Stimulated activated CD8-positive, alpha-beta memory T cell treated with anti-CD3 and anti-CD28 coated beads, Interleukin-12 subunit alpha, Interleukin-12 subunit beta, amount 100 ng/mL, for 4 hours (primary cell): ENCODE measurements at places on chromosomes 7 and 10.

DNA sequence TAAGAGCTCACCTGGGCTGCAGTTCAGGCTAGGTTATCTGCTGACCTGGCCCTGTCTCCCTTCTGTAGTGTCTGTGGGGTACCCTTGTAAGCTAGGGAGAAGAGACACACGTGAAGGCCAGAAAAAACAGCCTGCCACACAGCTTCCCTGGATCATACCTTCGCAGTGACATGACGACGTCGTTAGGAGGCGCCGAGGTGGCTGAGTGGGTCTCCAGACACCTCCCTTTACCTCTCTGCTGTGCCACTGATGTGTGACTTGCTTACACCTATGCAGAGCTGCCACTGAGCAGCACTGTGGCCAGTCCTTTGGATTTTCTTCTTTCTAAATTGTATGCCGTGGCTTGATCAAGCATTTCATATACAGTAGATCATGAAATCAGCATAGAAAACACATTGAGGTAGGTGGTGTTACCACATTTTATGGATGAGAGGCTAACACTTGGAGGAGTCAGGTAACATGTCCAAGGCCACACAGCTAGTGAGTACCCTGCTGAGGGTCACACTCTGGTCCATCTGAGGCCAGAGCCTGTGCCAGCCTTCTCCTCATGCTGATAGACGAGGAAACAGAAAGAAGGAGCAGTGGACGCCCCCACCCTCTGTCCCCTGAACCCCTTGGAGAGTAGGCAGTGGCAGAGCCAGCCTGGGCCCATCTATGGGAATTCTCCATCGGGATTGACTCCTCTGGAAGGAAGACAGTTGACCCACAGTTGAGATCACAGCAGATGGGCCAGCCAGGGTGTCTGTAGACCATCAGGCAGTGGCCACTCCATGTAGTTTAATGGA, 23.1 kb downstream of the HTRA1 start:
- no peak for DNase-seq

DNA sequence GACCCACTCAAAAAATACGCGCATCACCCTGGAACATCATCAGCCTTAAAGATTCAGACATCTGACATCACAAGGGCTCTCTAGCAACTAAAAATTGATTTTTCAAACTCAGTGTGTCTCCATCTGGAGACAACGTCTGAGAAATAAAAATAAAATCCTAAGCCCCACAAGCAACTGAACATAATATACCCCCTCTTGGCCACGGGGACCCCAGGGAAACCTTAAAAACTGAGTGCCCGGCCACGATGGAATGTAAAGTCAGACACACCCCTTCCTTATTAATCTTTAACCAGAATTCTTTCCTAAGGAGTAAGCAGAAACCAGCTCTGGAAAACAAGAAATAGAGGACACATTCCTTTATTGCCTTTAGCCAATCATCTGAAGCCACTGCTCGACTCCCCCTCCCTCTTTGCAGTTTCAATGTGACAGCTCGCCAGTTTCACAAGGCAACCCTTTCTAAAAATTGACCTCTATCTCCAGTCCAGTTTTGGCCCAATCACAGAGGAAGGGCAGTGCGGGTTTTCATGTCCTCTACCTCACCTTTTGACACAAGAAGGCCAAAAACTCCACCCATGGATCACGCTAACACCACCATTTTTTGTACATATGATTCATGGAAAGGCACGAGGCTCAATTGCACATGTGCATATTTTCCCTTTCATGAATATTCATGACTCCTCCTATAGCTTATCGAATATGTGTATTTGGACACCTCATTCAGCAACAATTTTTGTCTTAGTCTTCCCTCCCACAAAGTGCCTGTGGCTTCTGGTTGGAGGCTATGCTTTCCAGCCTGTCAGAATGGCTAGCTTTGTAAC, 24.2 kb downstream of the IFIT3 start:
- DNase-seq, result no peak

- no peak for DNase-seq
These were observed 279.7 kb downstream of the ARHGAP12 start for GRCh38 chr10:31648966-31649365.

DNA sequence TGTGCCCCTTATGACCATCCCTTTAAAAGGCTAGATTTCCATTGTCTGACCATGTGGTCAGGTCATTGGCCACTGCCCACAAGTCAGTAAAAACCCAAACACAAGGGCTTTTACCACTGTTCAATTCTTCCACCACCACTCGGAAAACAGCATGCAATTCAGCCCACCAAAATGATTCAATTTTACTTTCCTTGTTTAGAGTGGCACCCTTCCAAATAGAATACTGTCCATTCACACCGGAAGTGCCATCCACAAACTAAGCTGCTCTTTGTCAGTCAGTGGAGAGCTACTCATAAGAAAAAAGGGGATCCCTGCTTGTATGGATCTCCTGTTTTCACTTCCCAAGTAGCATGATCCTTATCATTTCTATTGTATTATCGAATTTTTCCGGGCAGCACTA, 350.7 kb upstream of the MBL2 start:
- DNase-seq, result no peak

GRCh38 chr7:132252793-132253100, 323.5 kb downstream of the PLXNA4 start:
- no peak for DNase-seq

DNA sequence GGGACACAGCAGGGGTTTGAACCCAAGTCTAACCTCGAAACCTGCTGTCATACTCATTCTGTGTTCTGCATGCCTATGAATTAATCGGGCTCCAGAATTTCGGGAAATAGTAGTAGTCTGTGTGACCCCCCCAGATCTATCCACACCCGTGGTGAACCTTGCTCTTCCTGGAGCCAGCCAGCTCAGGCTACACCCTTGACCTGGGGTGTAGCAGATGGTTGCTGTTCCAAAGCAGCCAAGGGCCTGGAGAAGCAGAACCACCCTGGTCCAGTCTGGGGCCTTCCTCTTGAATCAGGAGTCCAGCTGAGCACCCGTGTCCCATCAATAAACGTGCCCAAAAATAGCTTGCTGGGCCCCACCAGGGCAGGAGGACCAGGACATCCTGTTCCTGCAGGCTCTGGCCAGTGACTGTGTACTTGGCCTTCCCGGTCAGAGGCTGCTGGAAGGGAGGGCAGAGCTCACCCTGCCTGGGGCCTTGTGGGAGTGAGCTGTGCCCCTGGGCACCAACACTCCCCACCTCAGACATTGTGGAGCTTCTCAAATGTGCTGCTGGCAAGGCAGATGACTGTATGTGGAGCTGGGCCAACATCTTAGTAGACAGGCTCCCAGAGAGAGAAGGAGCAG, 101.2 kb upstream of the ZNF716 start:
- DNase-seq, result no peak

- peak; percentile 69 for DNase-seq
These were observed 6.3 kb downstream of the ATG9B start for GRCh38 chr7:151017953-151018420.

DNA sequence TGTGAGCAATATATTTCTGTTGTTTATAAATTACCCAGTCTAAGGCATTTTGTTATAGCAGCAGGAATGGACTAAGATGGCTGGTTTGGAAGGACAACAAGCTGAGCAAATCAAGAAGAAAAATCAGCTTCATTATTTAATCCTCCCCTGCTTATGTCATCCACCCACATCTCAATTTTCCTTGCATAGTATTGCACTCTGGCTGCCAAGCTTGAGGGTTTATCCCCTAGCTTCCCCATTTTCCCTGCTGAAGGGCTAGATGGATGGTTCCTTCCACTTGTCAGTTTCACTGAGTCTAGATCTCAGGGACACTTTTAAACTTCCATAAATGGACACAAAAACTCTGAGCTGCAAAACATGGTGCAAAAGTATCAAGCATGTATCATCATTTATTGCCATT, 75.2 kb upstream of the LAMB4 start:
- DNase-seq, result no peak

DNA sequence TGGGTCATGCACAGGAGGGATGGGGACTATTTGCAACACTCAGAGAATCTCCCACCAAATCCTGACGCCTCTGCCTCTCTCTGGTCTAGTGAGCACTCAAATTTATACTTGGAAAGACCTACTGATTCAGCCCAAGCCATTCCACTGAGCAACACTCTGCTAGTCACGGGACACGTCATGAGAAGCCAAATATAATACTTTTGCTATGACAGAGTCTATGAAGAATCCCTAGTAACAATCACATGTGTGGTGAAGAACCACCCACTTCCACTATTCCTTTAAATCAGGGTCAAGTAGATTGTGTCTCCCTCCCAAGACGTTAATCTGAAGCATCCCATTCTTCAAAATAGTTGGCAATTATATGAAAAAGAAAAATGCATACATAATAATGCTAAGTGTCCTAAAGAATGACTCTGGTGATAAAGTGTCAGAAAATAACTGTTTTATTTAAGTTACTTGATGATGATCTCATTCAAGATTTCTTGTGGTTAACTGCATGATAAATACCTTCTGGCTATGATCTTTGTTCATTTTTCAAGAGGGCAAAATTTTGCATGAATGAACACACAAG, 28.5 kb downstream of the CHCHD3 start:
- DNase-seq, result no peak

DNA sequence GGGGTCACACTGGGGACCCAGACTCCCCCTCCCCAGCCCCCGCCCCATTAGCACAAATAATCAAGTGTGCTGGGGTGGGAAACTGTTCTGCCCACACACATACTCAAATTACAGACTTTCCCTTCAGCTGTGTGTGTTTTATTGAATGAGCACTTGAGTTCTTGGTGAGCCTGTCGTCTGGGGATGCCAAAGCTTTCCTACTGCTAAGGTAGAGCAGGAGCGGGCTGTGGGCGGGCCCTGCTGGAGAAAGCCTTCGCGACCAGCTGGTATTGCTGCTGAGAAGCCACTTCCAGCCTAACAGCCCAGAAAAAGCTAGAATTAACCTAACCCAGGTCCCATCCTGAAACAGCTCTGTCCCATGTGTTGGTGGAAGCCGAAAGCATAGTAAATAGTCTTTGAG, 87.0 kb upstream of the KMT2E start:
- DNase-seq, result no peak

- no peak for DNase-seq
These were observed 31.1 kb downstream of the PITRM1 start for GRCh38 chr10:3141351-3142005.

- no peak for DNase-seq
These were observed 244.7 kb downstream of the PTEN start for GRCh38 chr10:88108115-88108610.

- no peak for DNase-seq
These were observed 66.4 kb upstream of the GDF10 start for GRCh38 chr10:47233631-47234030.

GRCh38 chr7:110964775-110965174, 126.2 kb upstream of the LRRN3 start:
- no peak for DNase-seq

GRCh38 chr7:26588511-26588910, 275.9 kb downstream of the SKAP2 start:
- no peak for DNase-seq

DNA sequence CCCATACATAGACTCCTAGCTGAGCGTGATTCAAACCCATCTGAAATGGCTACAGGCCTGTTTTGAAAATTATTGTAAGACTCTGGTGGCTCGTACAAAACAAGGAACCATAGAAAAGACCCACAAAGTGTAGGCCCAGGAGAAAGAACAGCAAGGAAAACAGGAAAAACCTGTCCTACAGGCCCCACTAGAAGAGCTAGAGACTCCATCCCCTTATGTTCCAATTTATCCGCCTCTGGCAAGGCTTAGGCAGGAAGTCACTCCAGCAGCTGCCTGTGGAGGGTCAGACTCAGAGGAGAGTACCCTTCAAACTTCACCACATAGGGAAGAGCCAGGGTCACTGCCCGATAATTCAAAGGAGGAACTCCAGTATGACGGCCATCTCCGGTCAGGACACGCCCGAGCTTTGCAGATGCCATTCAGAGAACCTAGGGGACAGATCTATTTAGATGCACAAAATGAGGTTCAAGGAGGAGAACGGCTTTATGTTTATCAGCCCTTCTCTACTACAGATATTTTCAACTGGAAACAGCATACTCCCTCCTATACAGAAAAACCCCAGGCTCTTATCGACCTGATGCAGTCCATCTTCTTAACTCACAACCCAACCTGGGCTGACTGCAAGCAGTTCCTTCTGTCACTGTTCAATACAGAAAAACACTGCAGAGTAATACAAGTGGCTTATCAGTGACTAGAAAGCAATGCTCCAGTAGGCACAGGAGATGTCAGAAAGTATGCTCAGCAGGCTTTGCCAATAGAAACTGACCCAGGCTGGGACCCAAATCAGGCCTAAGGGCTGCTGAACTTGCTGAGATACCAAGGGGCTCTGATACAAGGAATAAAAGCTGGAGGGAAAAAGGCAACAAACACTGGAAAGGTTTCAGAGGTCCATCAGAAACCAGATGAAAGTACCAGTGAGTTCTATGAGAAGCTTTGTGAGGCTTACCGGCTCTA, 8.6 kb upstream of the ZNF33B start:
- no peak for DNase-seq

DNA sequence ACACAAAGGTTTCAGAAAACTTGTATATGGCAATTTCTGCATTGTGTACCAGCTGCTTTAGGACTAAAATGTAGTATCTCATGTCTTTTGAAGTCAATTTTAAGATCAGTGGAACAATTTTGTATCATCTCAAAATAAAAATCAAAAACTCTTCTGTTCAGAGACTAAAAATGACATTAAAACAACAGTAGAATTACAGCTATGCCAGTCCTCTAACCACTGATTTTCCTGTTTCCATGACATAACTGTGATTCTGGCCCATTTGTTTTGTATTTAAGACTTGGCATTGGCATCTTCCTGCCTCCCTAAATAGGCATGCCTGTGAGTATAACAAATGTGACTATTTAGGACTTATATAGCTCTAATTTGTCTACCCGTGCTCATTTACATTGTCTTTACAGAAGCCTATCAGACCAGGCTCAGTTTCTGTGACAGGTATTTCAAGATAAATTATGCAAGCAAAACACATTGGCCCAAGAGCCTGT, 29.1 kb upstream of the VPS41 start:
- DNase-seq, result no peak

GRCh38 chr7:123864966-123865365, 20.0 kb downstream of the HYAL4 start:
- DNase-seq, result no peak

DNA sequence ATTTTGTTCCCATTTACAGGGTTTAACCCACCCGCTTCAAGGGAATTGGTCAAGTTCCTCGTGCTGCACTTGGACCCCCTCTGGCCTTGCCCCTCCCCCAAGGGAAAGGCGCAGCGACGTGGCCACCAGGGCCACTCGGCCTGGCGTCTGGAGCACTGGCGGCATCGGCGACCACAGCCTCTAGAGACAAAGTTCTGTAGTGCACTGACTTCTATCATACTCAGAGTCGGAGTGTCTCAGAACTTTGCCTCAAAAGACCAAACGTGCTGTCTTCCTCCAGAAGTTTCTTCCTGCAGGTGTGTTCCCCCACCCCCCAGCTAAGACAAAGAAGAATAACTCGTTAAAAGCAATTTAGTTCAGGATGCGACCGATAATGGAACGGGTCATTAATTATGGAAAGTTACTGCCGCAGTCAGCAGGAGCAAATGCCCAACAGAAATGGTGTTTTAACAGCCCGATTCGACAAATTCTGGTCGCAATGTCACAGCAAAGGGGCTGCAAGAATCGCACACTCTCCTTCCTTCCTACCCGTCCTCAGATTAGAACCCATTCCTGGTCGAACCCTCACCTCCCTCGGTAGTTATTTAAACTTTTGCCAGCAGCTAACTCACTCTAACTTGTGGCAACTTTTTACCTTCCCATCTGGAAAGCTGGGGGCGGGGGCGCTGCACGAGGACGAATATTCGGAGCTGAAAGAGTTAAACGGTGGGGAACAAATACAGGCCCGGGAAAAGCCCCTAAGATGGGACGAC, 202.1 kb upstream of the NFE2L3 start:
- DNase-seq, result no peak
